Urothelium cell line (cell line): ENCODE measurements at places on chromosomes 2 and 18.
A peak's percentile ranks its signal among the peaks of the same experiment; 100 is the strongest.

GRCh38 chr18:45133276-45133675 lies 452.6 kb downstream of the SETBP1 start:
- no peak for DNase-seq

GRCh38 chr2:241324775-241325174 lies 9.1 kb downstream of the SEPTIN2 start:
- DNase-seq: no peak

- DNase-seq: peak; percentile 75
Observed at GRCh38 chr18:59123588-59124369, 15.9 kb upstream of the SEC11C start.

GRCh38 chr2:32688541-32688940 lies 60.7 kb downstream of the TTC27 start:
- DNase-seq: no peak

DNA sequence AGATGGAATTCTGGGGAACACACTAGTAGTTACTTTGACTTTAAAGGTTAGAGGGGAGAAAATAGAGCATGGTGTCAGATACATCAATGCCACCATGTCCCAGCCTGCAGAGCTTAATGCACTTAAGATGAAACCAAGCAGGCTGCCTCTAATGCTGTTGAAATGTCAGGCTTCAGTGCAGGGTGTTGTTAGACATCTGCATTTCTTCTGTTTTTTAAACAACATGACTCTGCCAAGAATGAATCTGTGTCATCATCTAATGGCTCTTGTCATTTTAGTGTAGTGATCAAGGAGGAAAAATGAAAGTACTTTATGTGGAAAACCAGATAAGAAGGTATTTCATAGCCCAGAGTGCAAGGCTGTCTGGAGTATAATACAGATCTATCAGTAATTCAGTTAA lies 29.9 kb downstream of the LYPD1 start:
- DNase-seq: no peak

GRCh38 chr2:7497178-7497577 lies 580.0 kb downstream of the RNF144A start:
- no peak for DNase-seq

DNA sequence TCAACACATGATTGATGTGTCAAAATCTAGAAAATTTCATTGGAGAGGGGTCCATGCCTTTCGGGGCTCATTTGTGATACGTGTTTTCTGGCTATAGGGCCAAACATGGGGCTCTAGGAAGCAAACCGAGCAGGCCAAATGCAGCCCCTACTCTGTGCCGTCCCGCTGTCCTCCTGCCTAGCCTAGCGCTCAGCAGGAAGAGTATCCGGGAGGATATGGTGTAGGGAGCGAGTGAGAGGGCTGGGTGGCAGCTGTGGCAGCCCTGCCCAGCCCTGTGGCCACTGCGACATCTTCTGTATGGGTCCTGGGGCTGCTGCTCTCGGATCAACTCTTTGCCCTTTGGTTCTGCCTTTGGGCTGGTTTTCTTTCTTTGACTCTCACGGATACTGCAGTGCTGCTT lies 120.1 kb upstream of the MAP3K20 start:
- DNase-seq: no peak

GRCh38 chr2:36337354-36337753 lies 18.2 kb upstream of the CRIM1 start:
- DNase-seq: no peak

DNA sequence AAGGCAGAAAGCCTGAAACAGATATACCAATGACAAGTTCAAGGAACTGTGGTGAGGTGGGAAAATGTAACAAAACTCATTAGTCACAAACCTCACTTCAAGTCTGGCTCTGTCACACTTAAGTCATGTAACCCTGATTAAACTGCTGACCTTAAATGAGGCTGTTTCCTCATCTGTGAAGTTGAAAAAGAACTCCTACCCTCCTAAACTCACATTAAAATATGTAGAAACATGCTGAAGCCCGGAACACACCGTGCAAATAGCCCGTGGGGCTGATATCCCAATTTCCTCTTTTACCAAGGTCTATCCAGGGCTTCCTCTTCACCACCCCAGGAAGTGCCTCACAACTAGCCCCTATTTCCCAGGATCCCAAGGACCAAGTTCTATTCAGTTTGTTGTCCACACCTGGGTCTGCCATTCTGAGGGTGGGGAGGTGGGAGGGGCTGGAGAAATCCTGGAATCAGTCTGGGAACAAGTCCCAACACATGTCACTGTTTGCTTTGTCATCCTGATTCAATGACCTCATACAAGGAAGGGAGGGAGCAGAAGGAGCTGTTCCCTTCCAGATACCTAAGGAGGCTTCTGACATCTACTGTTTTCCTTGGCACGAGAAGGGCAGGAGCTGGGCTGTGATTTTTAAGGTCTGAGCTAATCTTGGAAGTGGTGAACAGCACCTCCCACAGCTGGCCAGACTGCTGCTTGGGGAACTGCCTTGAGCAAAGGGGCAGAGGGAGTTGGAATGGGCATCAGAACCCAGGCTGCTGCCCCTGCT lies 42.3 kb downstream of the SLC4A1AP start:
- peak; percentile 87 for DNase-seq

DNA sequence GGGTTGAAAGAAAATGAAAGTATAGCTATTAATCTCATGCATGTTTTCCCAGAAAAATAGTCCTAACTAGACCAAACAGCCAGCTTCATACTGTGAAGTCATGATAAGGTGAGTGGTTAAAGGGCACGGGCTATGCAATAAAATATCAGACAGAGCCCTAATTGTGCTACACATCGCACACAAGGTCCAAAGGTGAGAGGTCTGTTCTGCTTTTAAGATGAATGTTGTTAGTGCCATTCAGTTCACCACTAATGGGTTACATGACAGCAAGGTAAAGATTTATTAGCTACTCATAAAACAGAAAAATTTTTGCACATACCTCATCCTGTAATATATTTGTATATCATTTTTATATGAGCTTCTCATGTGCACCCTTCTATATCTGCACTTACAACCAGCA lies 105.0 kb upstream of the STK17B start:
- DNase-seq: no peak

GRCh38 chr18:61653823-61654551 lies 238.8 kb downstream of the RNF152 start:
- DNase-seq: no peak

DNA sequence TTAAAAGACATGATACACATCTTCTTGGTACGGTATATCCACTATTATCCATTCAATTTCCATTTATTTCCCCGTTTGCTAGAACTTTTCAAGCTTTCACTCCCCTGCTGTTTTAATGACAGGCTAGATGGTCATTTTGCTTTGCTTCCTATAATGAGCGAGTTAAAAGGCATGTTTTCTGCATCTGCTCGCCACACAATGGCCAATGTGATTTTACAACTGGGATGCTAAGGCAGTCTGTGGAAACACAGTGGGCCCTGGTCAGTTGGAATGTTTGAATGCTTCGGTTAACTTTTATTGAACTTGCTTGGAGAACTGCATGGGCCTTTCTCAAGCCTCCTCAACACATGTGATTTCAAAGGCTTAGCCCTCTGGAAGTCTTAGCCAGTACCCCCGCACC lies 48.4 kb upstream of the TNP1 start:
- DNase-seq: no peak

- no peak for DNase-seq
Observed at GRCh38 chr2:232290668-232291067, 87.9 kb upstream of the ALPP start.

GRCh38 chr2:240293557-240294461 lies 141.7 kb upstream of the GPC1 start:
- no peak for DNase-seq

- DNase-seq: no peak
Observed at GRCh38 chr18:70622622-70623419, 334.0 kb downstream of the SOCS6 start.

DNA sequence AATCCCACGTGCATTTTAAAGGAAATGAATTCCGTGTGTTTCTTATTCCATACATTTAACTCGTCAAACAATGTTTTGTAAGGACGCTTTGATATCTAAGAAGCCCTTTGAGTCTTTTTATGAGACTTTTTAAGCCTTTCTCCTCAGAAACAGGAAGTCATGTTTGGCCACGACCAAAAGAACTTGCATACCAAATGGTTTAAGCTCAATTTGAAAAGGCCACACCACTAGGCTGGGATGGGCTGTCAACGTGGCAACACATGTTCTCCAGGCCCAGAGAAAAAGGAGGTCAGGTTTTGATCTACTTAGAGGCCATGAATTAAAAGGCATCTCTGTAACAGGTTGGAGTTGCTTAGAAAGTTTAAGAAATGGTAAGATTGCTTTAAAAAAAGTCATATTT lies 441.8 kb downstream of the CMPK2 start:
- no peak for DNase-seq

- no peak for DNase-seq
Observed at GRCh38 chr2:137096187-137096586, 330.8 kb downstream of the THSD7B start.

GRCh38 chr2:113167962-113168340 lies 5.8 kb upstream of the PSD4 start:
- DNase-seq: no peak

GRCh38 chr2:200148366-200148765 lies 158.1 kb upstream of the SPATS2L start:
- DNase-seq: no peak

DNA sequence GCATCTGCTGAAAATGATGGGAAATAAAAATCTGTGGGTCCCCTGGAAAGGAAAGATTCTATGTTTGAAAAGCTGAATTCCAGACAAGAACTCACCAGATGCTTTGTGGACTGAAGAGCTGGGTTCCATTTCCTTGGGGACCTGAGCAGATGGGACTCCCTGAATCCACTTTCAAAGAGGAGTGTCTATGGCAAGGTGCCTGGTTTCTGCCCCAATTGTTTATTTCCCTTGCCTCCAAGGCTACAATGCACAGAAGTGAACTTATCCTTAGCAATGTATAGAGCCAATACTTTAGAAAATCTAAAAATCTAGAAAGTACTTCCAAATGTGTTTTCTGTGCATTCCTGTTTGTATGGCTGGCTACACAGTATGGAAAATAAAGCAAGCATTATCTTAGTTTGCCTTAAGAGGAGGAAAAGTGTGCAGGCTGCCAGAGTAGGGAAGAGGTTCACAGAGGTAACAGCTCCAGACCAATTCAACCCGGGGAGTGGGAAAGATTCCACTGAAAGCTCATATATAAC lies 420.5 kb downstream of the NRXN1 start:
- DNase-seq: no peak

GRCh38 chr2:114800371-114800770 lies 357.9 kb downstream of the DPP10 start:
- no peak for DNase-seq

DNA sequence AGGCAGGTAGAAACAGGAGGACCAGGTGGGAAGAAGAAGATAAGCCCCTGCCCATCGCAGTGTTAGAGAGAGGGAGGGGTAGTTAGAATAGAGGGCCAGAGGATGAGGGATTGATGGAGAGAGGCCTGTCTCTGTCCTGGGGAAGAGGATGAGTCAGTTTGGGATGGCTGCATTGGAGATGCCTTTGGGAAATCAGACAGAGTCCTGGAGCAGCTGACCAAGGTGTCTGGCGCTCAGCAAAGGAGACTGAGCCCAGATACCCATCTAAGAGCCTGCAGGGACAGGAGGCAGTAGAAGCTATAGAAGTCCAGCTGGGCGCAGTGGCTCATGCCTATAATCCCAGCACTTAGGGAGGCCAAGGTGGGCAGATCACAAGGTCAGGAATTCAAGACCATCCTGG lies 177.8 kb upstream of the HAAO start:
- no peak for DNase-seq
